Muscle of back (tissue), 13 donors: ENCODE measurements at places on chromosomes 1 and 21. TPM values are rescaled to one million over a fixed set of nuclear protein-coding genes. Genes with fewer than 3 reads are reported as not detected.
A peak's percentile ranks its signal among the peaks of the same experiment; 100 is the strongest.

The IFI16 gene
- polyA plus RNA-seq, result 43.5 TPM

The ITLN2 gene
- polyA plus RNA-seq, result 0.24 TPM

The DNASE2B gene
- polyA plus RNA-seq, result 0.12 TPM

The SLFNL1 gene
- 0.41 TPM for polyA plus RNA-seq

The AGO3 gene
- 10.0 TPM for polyA plus RNA-seq

The TMEM82 gene
- not detected for polyA plus RNA-seq

The SYTL1 gene
- 1.1 TPM for polyA plus RNA-seq

The TINAGL1 gene
- polyA plus RNA-seq, result 20.4 TPM

The TNFRSF18 gene
- 2.8 TPM for polyA plus RNA-seq

DNA sequence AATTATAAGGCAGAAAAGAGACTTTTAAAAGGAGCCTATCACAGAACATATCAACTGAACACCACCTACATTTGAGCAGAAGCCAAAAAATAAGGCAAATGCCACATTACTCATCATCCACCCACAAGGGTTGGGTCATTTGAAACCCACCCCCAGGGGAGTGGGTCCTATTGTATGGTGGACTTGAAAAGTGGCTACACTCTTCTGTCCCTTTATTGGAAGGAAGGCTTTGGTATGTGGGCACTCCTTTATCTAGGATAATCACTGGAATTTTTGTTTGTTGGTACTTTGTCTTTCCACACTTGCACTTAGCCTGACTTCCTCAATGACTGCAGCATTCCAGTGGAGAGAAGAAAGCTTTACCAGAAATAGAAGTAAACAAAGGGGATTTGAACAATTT lies 157.2 kb upstream of the COL11A1 start:
- no peak for DNase-seq

DNA sequence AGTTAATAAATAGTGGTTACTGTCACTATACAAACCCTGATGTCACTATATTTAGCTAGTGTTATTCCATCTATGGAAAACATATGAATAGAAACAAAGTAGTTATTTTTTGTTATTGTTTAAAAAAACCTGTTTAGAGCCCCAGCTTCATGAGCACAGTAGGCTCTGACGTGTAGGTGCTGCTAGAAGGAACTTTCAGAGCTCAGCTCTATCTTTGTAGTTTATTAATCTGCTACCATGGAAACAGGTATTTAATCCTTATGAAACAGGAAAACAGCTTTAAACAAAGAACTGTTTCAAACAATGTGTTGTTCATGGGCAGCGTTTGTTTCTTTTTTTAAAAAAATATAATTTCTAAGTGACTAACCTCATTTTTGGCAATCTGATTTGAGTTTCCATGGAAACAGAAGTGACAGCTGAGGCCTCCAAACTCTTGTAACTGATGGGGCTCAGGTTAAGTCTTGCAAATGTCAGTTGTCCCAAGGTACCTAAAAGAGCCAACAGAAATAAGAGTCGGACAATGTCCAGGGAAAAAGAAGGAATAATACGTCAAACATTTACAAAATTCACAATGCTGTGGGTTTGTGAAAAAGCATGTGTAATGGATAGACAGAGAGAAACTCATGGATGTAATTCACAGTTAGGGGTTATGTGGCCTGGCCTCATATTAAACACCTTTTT lies 162.0 kb upstream of the C21orf91 start:
- DNase-seq, result peak; percentile 80

DNA sequence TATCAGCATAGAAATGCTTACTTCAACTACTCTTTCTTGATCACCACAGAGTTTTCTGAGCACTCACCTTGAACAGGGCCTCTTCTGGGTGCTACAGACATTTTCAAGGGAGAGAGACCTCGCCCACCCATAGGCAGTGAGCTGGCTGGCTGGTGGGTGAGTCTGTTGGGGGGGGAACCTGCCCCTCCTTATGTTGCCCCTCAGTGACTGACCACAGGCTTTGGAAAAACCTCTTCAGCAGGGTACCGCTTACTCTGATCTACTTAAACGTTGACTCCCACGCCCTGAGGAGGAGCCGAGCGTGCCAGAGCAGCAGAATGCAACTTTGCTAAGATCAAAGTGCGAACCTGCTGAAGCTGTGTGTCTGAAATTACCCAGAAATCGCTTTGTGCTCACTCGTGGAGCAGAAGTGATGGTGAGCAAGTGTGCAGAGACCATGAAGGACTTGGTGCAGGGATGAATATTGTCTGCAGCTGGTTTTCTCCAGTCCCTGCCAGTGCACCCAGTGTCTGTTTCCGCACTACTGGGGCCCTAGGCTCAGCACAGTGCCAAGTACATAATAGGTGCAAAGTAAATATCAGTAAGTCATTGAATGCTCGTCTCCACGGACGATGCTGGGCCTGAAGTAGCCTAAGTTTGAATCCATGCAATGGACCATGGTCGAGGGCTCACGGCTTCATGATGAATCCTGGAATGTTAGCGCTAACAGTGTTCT lies 158.7 kb upstream of the IRF2BP2 start:
- DNase-seq, result no peak

DNA sequence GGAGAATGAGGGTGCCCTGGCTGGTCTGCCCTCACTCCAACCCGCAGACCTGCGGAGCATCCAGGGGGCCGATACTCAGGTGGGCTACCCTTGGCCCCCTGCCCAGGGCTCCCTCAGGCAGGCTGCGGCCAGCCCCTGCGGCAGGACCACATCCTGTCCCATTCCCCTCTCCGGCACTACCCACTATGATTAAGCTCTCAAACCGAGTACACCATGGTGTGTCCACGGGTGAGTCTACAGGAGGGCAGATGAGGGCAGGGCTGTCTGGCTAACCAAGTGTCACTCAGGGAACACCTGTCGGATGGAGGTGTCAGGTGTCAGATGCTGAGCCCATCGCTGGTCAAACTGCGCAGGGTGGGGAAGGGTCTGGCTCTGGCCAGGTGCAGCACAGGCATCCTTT lies 47.2 kb downstream of the SLC66A1 start:
- DNase-seq, result no peak

GRCh38 chr1:43786960-43787359 lies 79.6 kb downstream of the ST3GAL3 start:
- DNase-seq, result peak; percentile 80

- no peak for DNase-seq
Observed at GRCh38 chr1:46449223-46450159, 40.1 kb upstream of the DMBX1 start.

DNA sequence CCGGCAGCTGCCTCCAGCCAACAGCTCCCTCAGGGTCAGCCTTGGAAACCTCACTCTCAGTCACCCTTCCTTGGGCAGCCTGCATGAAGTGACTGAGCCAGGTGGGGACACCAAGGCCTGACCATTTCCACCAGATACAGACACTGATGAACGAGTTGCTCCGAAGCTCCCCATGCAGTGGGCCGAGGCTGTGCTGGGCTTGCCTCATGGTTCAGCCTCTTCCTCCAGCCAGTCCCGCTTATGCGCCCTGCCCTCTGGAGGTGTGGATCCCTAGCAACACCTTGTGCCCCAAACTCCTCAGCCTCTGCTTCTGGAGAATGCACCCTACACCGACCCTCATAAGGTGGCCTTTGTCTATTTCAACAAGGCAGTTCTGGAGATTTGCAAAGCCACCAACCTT lies 236.0 kb downstream of the RRAGC start:
- no peak for DNase-seq

GRCh38 chr1:204728045-204728444 lies 42.5 kb upstream of the LRRN2 start:
- DNase-seq, result no peak

GRCh38 chr1:37100310-37100709 lies 66.0 kb upstream of the GRIK3 start:
- DNase-seq, result no peak

DNA sequence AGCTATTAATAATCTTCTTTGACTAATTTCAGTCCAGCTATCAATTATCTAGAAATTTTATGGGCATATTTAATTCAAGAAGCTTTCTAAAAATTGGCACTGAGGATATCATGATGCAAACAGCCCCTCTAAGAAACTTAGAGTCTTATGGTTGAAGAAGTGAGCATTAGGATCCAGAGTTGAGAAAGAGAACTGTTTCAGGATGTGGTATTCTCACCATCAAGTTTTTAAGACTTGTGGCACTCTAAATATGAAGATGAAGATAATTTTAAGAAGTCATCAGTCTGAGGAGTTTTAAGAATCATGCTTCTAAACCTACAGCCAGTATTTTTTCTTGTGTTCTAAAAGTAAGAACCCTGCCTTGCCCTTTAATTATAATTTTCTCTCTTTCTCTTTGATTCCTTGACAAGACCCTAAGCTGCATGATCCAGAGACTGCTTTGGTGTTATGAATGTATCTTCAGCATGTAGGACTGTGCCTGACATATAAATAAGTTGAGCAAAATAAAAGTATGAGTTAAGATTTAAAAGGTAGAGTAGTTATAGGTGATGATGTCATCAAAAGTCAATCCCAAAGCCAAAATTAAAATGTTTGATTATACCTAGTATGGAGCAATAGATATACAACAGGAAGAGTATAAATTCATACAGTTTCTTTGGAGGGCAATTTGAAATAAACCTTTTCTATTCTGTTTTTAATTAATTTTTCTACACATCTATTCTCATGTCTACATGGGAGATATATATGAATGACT lies 39.1 kb downstream of the RPS6KC1 start:
- DNase-seq, result no peak

DNA sequence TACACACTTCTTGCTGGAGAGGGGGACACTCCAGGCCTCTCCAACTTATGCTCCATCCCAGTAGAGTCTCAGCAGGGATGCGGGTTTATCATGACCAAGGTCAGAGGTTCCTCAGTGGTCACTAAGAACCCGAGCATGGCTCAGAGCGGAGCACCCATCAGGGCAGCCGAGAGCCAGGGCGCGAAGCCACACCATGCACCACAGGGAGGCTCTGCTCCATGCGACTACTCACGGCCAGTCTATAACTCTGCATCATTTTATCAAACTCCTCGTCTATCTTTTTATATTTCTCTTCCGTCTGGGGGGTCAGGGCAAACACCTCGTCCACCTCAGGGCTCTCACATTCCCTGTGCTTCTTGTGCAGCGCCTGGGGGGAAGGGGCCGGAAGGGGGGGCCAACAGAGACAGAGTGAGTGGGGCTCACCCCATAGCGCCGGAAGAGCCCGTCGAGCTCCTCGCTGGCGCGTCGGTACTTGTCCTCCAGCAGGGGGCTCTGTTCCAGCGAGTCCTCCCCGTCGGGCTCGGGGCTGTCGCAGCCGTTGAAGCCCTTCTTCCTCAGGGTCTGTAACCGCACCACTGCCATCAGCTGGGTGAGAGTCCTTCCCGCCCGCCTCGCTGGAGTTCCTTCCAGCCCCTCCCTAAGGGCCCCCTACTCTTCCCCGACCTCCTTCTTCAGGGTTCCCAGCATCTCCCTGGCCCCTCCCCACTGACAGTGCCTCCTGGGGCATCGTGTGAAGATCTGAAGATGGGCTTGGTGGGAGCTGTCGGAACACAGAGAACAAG lies 20.0 kb downstream of the MEF2D start:
- peak; percentile 66 for DNase-seq

- DNase-seq, result no peak
Observed at GRCh38 chr1:85453640-85454194, 11.2 kb downstream of the DDAH1 start.

DNA sequence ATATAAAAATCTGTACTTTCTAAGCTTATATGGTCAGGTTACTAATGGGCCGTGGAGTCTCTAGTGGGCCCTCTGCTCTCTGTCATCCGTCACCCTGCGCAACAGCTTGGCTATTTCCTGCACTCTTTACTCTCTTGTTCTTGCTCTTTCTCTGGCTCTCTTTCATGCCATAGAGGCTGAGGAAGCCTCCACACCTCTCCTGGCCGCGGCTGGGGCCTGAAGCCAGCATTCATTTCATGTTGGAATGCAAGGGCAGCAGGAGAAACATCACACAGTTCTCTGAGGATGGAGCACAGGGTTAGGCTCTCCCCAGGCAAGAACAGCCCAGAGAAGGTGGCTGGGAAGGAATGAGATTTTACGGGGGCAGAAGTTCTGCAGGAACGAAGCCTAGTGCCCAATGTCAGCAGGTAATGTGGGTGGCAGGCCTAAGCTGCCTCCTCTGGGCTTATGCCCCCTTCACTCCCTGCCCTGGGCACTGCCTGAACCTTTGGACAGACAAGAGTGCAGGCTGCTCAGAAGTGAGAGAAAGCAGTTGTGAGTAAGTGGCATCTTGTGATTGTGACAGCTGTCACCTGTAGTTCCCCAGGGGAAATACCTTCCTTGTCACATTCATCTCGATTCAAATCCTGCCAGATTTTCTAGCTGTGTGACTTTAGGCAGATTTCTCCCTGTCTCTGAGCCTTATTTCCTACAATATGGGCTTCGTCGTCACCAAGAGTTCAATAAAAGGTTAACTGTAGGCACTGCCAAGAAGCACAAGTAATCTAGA lies 3.6 kb upstream of the FHAD1 start:
- DNase-seq, result no peak
